H7 (cell line): ENCODE measurements at places on chromosomes 4 and X.

GRCh38 chrX:153934762-153935325 is at the start of gene NAA10:
Gene NAA10 (minus strand): TSS chrX:153935037. CDS start chrX:153934904, 133 bp downstream.
- DNase-seq = peak; percentile 97

DNA sequence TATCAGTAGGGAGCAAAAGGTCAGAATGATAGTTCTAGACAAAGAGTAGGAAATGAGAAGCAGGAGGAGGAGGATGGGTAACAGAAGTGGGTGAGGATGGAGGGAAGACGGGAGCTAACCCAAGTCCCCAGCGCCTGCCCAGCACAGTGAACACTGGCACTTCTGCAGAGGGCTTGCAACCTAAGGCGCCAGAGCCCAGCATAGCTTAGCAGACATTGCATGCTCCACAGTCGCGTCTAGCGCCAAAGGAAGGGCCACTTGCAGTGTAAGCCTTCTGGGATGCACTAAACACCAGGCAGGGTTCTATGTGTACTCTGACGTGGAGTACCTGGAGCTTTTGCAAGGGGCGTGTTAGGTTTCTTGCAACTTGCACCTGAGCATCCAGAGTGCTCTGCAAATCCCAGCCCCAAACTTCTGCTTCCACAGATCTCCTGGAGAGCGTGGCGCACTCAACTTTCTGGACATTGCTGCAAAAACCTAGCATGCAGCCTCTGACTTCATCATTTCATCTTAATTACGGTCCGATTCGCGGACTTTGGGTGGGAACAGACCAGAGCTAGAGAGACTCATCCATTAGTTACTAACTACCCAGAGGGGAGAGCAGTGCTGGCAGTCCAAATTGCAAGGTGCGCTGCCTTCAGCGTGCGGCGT is 46.5 kb upstream of the NKAP start:
- peak; percentile 38 for DNase-seq

- DNase-seq = no peak
Measured at GRCh38 chr4:87193958-87194675, 26.3 kb downstream of the KLHL8 start.

DNA sequence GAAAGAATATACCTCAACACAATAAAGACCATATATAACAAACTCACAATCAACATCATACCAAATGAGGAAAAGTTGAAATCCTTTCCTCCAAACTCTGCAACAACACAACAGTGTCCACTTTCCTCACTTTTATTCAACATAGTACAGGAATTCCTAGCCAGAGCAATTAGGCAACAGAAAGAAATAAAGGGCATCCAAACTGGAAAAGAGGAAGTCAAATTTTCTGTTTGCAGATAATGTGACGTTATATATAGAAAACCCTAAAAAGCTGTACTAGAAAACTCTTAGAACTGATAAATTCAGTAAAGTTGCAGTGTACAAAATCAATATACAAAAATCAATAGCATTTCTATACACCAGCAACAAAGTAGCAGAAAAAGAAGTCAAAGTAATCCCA is 107.6 kb downstream of the SOWAHB start:
- DNase-seq = no peak

DNA sequence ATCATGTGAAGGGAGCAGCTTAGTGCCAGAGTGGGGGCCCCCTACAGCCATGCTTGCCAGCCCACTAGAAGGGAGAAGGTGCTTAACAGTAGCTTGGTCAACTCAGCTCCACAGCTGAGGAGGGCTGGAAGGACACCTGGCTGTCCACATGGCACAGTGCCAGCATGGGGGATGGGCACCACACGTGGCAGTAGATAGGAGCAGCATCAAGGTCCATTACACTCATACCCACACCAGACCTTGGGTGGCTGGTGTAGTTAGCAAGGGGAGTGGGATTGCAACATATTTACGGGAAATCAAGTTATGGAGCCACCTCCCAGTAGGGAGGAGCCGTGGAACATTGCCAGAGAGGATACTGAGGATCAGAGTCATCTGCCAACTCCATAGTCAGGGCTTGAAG is 37.9 kb upstream of the SLC4A4 start:
- DNase-seq = no peak
